Epithelial cell of proximal tubule (primary cell): ENCODE measurements at places on chromosomes 4 and X. TPM values are rescaled to one million over a fixed set of nuclear protein-coding genes. Genes with fewer than 3 reads are reported as not detected.

DNA sequence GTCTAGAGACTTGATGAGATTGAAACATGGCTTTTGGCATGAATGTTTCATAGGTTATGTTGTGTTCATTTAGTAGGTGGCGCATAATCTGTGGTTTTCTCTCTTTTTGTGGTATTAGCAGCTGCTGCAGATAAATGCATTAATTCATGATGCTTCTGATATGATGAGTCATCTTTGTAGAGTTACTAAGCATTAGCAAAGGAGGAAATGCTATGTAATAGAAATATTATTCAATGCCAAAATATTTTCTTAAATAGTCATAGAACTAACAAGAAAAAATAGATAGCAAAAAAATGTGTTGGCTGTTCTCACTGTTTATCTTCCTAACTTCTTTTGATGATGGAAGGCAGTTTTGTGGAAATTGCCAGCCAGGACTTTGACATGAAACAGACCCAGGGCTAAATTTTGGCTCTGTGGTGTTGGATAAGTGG lies 3.6 kb downstream of the ZXDB start:
- no peak for DNase-seq

DNA sequence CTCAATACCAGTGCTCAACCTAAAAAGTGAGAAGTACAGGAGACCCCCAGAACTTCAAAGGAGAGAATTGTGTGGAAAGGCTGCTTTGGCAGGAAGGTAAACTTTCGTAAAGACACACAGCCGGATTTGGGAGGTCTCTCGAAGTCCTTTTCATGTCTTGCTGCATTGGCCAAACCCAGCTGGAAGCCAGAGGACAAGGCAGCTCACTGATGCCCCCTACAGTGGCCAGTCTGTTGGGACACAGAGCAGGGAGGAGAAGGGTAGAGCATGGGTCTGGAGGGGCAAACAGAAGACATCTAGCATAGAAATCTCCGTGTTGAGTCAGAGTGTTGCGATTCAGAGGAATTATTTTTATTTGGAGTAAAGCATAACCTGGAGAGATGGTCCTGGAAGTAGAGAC lies 198.9 kb downstream of the ANK2 start:
- DNase-seq = no peak

GRCh38 chr4:37664696-37665095 lies 21.5 kb downstream of the RELL1 start:
- DNase-seq = no peak

DNA sequence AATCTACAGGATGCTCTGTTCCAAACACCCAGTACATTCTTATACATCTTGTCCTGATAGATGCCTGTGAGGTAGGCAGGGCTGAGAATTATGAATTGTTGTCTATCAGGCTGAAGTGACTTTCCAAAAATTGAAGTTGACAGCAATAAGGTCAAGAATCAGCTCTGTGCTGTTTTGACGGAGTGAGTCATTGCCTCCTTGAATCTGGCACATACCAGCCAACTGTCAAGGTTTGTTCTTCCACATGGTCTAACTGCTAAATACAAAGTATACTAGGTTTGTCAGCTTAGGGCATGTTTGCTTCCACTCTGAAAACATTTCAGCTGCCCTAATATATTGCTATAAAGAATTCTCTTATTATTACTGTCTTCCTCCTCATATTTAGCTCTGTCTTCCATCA lies 32.3 kb downstream of the SH3RF1 start:
- DNase-seq = no peak

DNA sequence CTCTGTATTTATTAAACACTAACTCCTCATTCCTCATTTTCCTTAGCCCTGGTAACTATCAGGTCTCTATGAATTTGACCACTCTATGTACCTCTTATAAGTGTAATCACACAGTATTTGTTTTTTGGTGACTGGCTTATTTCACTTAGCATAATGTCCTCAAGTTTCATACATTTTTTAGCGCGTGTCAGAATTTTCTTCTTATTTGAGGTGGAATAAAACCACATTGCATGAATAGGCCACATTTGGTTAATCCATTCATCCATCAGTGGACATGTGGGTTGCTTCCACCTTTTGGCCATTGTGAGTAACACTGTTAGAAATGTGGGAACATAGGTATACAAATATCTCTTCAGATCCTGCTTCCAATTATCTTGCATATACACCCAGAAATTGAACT lies 341.2 kb upstream of the BOD1L1 start:
- DNase-seq = no peak

DNA sequence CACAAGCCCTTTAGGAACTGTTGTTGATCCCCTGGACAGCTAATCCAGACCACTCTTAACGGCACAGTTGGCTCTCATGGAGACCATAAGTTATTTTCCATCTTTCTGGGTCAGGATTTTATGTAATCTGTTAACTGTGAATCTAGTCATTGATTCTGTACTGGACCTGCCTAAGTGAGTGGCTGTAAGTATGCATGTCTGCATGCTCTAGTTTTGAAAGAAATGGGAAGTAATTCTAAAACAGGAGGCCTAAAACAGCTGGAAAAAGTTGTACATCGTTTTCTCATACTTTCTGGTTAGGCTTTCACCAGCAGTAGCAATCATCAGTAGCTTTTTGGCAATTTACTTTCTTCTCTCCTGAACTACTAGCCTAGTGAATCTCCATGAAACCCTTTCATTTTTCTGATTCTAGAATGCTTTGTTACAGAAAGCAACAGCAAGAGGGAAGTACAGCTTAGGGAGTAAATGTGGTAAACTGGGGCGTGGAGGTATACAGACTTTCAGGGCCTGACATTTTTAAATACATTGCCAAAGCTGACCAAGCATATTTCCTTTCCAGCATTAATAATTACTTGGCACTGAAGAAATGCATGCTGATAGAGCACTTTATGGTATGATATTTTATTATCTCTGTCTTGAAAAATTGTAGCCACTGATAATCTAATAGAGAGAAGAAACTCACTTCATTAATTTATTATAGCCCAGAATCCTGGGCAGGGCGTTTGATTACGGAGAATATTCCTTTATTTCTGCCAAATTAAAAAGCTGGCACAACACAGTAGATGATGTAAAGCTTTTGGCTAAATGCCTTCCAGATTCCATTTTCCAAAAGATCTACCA lies 202.7 kb downstream of the BANK1 start:
- no peak for DNase-seq

DNA sequence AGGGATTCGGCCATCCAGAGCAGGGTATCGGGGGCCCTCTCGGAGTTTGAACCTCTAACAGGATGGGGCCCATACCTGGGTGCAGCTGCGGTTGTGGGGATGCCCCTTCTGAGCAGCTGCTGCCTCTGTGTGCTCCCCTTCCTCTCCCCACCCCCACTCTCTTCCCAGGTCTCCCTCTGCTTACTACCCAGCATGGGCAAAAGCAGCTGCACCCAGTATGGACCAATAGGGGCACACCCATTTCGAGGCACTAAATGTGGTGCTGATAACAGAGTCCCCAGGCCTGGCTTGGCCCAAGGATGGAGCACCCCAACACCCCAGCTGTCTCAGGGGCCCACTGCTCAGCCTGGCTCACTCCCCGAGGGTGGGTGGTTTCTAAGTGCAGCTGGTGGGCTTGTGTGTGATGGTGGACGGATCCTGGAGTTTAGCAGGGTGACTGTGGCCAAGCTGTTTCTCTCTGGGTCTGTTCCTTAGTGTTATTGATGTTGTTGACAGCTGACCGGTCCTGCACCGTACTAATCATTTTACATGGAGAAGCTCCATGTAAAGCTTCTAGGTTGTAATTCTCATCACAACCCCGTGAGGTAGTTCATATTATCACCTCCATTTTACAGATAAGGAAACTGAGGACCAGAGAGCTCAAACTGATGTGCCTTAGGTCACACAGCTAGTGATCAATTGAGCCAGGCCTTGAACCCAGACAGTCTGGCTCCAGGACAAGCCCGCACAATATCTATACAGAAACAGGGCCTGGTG lies 13.1 kb upstream of the KIAA0232 start:
- DNase-seq = no peak

DNA sequence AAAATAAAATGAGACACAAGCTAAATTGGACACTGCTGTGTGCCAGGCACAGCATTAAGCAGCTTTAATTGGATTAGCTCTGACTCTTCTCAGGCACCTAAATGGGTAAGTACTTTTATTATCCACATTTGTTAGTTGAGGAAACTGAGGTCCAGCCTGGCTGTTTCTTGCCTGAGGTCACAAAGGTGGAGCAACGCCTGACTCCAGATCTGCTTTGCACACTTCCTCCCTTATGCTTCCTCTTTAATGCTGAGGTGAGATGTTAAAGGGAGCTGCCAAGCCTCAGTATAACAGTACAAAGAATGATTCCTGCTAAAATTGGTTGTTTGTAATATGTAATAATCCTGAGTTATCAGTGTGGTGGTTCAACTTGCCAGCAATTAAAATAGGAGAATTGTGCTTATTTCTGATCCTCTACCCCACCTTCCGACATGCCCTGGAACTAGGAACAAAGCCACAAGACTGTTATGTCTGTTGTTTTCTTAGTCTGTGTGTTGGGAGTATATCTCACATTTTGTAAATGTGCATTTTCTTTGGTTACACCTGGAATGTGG lies 74.4 kb downstream of the AFF1 start:
- no peak for DNase-seq

- no peak for DNase-seq
Measured at GRCh38 chr4:6307230-6307629, 37.6 kb downstream of the WFS1 start.

GRCh38 chrX:53241558-53241957 lies 16.6 kb upstream of the KDM5C start:
- no peak for DNase-seq

GRCh38 chrX:131821945-131822622 lies 201.0 kb upstream of the STK26 start:
- DNase-seq = no peak

- DNase-seq = peak; percentile 27
Measured at GRCh38 chr4:33078145-33078544, 2358.0 kb downstream of the PCDH7 start.

DNA sequence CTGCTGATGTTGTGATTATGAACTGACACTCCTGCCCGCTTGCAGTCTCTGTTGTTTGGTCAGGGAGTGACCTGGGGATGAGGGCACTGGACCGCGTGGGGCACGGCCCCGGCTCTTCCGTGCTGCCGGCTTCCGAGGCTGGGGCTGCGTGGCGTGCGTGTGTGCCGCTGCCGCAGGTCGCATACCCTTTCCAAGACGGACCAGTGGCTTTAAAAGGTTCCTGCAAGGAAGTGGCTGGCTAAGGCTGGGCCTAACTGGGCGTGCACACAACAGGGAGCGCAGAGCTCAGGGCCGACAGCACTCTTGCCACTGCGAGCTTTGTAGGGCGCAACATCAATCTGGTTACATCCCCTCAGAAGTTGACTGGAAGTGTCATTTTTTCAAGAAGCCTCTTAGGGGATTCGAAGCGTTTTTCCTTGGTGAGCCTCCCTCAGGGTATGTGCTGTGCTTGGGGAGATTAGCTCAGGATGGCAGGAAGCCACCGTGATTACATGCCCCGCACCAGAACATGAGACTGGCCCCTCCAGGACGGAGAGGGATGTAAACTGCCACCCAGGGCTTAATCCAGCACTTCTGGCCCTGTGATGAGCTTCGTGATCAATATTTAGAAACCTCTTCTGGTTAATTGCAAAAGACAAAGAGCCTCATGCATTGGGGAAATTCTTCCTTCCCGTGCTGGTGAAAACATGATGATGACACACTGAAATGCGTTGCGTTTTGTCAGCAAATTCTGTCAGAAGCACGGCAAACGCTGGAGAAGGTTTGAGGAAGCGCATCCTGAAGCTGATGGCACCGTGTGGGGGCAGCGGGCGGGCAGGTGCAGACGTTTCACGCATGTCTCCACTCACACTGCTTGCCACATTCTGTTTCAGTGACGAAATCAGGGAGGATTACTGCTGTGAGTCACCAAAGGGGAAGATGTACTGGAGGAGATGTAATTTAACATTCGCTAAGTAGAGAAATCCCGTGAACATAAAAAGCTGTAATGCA lies 11.1 kb downstream of the MAEA start:
- DNase-seq = no peak

DNA sequence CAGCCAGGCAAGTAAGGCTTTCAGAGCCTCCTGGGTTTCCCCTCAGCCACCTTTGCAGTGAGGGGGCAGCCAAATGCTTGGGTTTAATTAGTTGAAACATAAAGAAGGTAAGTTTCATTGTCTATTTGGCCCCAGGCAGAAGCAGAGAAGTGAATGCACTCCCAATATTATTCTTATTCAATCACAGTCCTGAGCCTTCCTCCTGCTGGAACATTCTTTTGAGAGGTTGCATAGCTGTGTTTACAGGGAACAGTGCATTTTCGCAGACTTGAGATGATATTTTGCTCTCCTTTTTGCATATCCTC lies 13.9 kb downstream of the SLC2A9 start:
- no peak for DNase-seq

GRCh38 chr4:21815651-21816377 lies 132.8 kb downstream of the KCNIP4 start:
- DNase-seq = no peak

DNA sequence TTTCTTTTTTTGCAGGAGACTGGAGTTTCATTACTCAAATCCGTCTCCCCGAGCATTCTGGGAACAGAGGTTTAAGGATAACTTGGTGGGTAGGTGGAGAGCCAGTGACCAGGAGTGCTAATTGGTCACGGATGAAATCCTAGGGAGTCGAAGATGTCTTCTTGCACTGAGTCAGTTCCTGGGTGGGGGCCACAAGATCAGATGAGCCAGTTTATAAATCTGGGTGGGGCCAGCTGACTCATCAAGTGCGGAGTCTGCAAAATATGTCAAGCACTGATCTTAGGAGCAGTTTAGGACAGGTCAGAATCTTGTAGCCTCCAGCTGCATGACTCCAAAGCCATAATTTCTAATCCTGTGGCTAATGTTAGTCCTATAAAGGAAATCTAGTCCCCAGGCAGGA lies 741.3 kb downstream of the PCDH7 start:
- DNase-seq = peak; percentile 19

DNA sequence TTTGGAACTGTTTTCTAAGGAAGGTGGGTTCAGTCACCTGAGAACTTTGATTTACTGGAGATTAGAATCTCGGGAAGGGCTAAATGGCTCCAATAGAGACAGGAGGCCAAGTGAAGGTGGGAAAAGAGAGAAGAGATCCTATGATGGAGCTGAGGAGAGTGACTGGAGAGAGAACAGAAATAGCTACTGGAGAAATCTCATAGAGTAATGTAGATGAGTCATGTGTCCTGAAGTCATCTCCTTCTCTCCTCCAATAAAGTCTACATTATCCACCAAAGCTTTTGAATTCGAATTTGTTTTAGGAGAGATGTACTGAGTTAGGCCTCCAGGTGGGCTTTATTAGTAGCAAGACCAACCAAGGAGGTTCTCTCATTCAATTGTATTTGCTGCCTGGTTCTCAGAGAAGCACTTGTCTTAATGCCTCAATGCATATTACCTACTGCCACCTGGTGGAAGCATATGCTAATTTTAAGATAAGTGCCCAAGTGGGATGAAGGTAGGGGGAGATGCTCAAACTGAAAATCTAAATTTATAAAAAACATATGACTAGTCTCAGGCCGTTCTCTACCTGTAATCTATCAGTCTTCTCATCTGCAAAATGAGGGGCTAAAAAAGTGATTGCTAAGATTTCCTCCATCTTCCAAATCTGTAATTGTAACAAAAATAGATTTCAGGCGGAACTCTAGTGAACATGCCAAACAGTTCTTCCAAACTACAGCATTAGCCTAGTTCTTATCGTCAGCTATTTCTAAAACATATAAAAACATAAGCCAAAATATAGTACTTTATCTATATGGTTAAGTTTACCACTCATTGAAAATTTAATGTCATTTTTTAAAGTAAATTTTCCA lies 24.4 kb downstream of the TXK start:
- DNase-seq = no peak

The YIPF6 gene
- 17.6 and 23.9 TPM in 2 replicates for total RNA-seq

The EVC2 gene
- total RNA-seq = 4.8 and 9.3 TPM in 2 replicates

The PPEF1 gene
- total RNA-seq = not detected in 2 replicates

The HTR2C gene
- not detected in 2 replicates for total RNA-seq

The NHSL2 gene
- total RNA-seq = 1.0 and 1.1 TPM in 2 replicates

The WAS gene
- total RNA-seq = 0.29 TPM in 1 of 2 replicates, not detected in the other

The SEC24D gene
- 28.3 and 36.6 TPM in 2 replicates for total RNA-seq

The WDR17 gene
- 0.17 and 0.58 TPM in 2 replicates for total RNA-seq
